Non-pigmented ciliary epithelial cell (primary cell): ENCODE measurements at places on chromosomes 1 and 21.

- no peak for DNase-seq
Observed at GRCh38 chr1:37096523-37096922, 62.2 kb upstream of the GRIK3 start.

DNA sequence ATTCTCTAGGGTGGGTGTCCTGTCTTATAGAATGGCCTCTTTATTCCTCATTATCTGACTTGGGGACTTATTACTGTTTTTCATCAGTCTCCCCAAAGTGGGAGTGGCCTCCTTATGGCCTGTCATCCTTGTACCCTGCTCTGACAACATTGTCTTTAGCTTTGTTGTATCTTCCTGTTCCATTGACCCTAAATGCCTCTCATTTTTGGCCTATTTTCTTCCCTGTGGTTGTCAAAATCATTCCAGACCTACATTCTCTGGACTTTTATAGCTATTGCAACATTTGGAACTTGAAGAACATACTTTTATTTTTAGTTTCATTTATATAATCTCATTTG is 9.7 kb downstream of the SFT2D2 start:
- no peak for DNase-seq

DNA sequence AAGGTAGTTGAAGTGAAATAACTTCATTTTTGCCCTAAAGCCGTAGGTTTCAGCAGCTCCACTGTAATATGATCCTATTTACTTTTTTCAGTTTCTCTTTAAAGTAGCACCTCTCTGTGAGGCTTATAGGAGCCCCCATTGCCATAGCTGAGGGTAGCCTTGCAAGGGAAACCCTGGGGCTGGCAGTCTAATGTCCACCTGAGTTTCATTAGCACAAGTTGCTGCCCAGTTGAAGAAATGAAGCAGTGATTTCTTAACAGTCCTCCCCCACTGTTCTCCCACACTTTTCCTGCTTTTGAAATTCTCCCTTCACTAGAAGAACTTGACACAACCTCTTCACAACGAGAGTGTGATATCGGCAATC is 1.5 kb downstream of the HMCN1 start:
- no peak for DNase-seq

GRCh38 chr1:147162093-147162492 is 10.2 kb downstream of the PRKAB2 start:
- no peak for DNase-seq

DNA sequence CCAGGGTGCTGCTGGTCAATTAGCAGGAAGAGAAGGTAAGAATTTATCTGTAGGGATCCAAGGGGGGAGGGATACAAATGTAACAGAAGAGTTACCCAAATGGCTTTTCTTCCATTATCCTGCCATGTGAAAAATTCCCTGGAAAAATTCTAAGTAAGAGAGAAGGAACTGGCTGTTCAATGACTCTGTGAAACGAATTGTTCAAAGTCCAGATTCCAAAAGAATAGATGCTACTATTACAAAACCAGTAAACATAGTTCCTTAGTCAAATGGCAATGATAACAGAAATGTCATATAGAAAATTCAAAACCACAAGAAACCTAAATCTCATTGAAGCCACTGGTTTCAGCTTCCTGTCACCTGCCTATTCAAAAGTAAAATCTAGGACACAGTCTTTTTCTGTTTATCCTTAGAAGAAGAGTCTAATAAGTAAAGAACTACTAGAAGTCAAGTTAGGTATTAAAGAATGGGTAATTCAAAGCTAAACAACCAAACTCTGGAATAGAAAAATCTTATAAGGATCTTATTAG is 102.6 kb downstream of the ZNF644 start:
- DNase-seq: no peak

GRCh38 chr1:106055855-106056254 is 1000.6 kb upstream of the PRMT6 start:
- no peak for DNase-seq

DNA sequence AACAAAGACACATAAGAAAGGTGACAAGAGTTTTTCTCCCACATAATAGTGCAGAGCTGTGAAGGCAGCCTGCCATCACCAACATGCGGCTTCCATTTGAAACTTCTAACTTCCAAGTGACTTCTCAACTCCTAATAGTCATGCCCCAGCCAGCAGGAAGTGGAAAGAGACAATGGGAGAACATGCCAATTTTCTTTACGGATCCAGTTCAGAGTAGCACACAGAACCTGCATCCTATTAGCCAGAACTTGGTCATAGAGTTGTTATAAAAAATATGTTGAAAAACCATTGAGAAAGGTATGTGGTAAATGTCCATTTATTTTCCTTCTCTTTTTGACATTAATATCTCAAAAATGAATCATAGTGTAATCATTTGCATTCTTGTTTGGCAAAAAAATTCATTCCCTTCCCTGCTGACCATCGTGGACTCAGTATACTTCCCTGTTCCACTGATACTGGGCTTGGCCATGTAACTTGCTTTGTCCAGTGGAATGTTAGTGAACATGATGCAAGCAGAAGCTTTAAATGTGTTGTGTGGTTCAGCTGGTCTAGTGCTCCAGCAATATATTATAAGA is 197.4 kb downstream of the SEC16B start:
- DNase-seq: no peak

GRCh38 chr1:55380355-55380970 is 165.3 kb upstream of the USP24 start:
- DNase-seq: no peak

DNA sequence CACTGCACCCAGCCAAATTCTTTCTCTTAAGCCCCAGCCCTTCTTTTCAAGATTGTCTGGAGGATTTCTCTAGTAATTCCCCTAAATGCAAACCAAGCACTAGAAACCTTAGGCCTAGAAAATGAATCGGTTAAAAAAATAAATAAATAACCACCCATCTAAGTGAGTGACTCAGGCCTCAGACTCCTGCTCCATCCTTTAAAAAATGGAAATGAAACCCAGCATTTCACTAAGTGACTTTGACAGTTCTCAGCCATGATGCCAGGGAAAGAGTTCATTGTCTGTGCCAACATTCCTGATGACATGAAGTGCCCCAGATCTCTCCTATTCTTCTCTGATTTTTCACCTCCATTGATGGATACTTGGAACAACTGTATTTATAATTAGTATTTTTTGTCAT is 415.2 kb upstream of the DAB1 start:
- no peak for DNase-seq
